ENCODE measurements at places on chromosomes 3 and 15.

GRCh38 chr15:58553365-58553918 lies 121.7 kb downstream of the LIPC start:
- no peak for DNase-seq

GRCh38 chr3:169699536-169700050 lies 36.1 kb upstream of the MECOM start:
- DNase-seq = no peak

- DNase-seq = peak; percentile 90
These were observed at the start of gene MITF for GRCh38 chr3:69739204-69740102. MITF (plus strand) TSS chr3:69739464; CDS start chr3:69739598, 134 bp downstream.

- DNase-seq = no peak
These were observed 107.2 kb upstream of the C2CD4B start for GRCh38 chr15:62272290-62272689.

GRCh38 chr3:15606434-15606891 lies 4.9 kb downstream of the BTD start:
- DNase-seq = no peak

DNA sequence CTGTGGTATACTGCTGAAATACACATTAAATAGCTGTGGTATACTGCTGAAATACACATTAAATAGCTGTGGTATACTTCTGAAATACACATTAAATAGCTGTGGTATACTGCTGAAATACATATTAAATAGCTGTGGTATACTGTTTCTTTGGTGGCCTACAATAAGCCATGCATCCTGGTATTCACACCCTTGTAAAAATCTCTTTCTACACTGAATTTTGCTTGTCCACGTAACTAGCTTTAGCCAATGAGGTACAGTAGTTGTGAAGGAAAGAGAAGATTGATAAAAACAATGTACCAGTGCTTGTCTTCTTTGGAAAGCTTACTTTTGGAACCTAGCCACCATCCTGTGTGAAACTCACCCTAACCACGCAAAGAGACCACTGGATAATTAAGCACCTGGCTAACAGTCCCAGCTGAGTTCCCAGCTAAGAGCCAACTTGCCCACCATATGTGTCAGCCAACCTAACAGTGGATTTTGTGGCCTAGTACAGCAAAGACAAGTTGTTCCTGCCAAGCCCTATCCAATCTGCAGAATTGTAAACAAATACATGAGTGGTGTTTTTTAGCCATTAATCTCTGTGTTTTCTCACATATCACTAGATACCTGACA lies 103.4 kb upstream of the MELTF start:
- no peak for DNase-seq

All from NCI-H345 (cell line).